Regular cardiac myocyte (primary cell): ENCODE measurements at places on chromosomes 6 and 20. TPM values are rescaled to one million over a fixed set of nuclear protein-coding genes. Genes with fewer than 3 reads are reported as not detected.

Gene RIPPLY2
- total RNA-seq, result not detected in 2 replicates

Gene WFDC13
- not detected in 2 replicates for total RNA-seq

Gene CLPSL2
- total RNA-seq, result not detected in 2 replicates

Gene BAG2
- total RNA-seq, result 15.3 and 17.2 TPM in 2 replicates

Gene SGK2
- 0.28 TPM in 1 of 2 replicates, not detected in the other for total RNA-seq

Gene SPEF1
- total RNA-seq, result under 0.01 and 0.19 TPM in 2 replicates

Gene PPP1R14C
- 0.38 and 2.5 TPM in 2 replicates for total RNA-seq

Gene ENPP1
- total RNA-seq, result 11.7 and 26.8 TPM in 2 replicates

Gene CLIC5
- under 0.01 TPM in 1 of 2 replicates, not detected in the other for total RNA-seq

Gene SPATS1
- total RNA-seq, result not detected in 2 replicates

Gene MICB
- total RNA-seq, result 9.0 and 20.7 TPM in 2 replicates

Gene SDC4
- 102 and 106 TPM in 2 replicates for total RNA-seq

Gene RFX6
- total RNA-seq, result not detected in 2 replicates

Gene RPS6KA2
- total RNA-seq, result 38.3 and 74.1 TPM in 2 replicates

Gene NHSL1
- total RNA-seq, result 6.2 and 9.2 TPM in 2 replicates

Gene OR2J3
- total RNA-seq, result not detected in 2 replicates

Gene SYNDIG1
- total RNA-seq, result 0.58 and 1.4 TPM in 2 replicates

Gene CPXM1
- 0.19 and 0.28 TPM in 2 replicates for total RNA-seq

Gene ATRN
- 30.7 and 49.0 TPM in 2 replicates for total RNA-seq

Gene PNLDC1
- 0.19 and 0.56 TPM in 2 replicates for total RNA-seq

Gene GABRR2
- total RNA-seq, result 0.19 and 0.56 TPM in 2 replicates

Gene MAS1
- under 0.01 TPM in 2 replicates for total RNA-seq

Gene GSTA4
- 25.1 and 46.5 TPM in 2 replicates for total RNA-seq

Gene CST1
- total RNA-seq, result 13.2 and 29.3 TPM in 2 replicates

Gene ABT1
- 9.9 and 15.9 TPM in 2 replicates for total RNA-seq

Gene BPIFB2
- not detected in 2 replicates for total RNA-seq

Gene OR2H2
- not detected in 2 replicates for total RNA-seq

Gene DCDC2
- total RNA-seq, result 1.5 and 1.7 TPM in 2 replicates

Gene CAP2
- total RNA-seq, result 17.2 and 17.8 TPM in 2 replicates

Gene ASIP
- not detected in 2 replicates for total RNA-seq

Gene HLA-G
- total RNA-seq, result 1.1 TPM in 1 of 2 replicates, not detected in the other

Gene SYCP2
- 0.77 and 1.1 TPM in 2 replicates for total RNA-seq

Gene PLN
- total RNA-seq, result 0.19 and 3.1 TPM in 2 replicates
